Suppressor macrophage treated with lipopolysaccharide for 1 hour (primary cell): ENCODE measurements at places on chromosomes 2 and 18.

- DNase-seq: peak; percentile 60
Measured at GRCh38 chr2:196988639-196989038, 62.1 kb upstream of the PGAP1 start.

DNA sequence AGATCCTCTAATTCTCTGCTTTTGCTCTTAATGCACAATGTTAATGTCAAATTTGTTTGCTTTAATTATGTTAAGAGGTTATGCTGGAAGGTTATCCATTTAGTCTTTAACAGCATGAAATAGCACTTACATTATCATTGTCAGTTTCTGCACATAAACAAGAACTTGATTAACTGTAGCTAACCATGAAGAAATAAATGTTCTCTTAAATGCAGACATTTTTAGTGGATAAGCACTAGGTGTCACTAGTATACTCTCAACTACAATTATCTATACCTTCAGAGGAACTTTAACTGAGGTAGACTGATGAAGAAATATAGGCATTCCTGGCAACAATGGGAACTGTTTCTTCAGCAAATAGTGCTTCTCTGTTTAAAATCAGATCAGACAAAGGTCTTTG, 178.8 kb upstream of the CHST9 start:
- no peak for DNase-seq

GRCh38 chr2:234627308-234627707, 130.4 kb upstream of the ARL4C start:
- no peak for DNase-seq

- peak; percentile 43 for DNase-seq
Measured at GRCh38 chr18:10055125-10055750, 141.4 kb downstream of the VAPA start.

DNA sequence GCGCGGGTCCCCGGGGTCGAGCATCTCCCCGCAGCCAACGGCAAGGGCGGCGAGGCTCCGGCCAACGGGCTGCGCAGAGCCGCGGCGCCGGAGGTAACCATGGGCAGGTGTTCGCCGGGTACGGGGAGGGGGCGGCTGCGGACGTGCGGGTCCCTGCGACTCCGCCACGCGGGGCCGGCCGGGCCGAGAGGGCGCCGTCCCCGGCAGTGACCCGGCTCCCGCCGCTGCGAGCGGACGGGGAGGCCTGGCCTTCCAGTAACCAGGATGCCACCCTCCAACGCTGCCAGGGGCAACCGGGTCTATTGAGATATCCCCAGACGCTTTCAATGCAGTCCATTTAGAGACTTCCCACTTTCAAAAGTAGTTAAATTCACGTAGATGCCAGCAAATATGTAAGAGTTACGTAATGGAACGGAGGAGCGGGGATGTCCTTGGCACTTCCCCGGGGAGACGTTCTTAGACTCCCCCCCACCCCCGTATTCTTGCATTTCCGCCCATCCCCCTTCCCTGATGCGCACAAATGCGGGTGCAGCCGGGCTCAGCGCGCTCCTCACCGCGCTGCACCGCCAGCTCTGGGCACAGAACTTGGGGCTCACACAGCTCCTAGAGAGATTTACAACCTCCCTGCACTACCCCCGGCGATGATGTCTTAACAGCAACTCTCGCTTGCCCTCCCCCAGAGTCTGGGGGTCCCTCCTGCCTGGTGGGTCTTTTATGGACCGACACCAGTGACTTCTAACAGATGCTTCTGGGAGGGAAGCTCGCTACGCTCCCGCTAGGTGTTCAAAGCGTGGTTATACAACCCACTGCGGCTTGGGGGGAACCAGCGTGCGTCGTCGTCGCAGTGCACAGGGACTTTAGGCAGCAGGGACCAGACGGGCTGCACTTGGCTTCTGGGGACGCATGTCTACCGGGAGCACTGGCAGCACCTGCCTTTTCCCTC, 657 bp downstream of the SGPP2 start:
- DNase-seq: peak; percentile 92

GRCh38 chr18:70419526-70419925, 130.7 kb downstream of the SOCS6 start:
- DNase-seq: no peak

GRCh38 chr18:46334868-46335281, 230.7 kb downstream of the HAUS1 start:
- DNase-seq: no peak

DNA sequence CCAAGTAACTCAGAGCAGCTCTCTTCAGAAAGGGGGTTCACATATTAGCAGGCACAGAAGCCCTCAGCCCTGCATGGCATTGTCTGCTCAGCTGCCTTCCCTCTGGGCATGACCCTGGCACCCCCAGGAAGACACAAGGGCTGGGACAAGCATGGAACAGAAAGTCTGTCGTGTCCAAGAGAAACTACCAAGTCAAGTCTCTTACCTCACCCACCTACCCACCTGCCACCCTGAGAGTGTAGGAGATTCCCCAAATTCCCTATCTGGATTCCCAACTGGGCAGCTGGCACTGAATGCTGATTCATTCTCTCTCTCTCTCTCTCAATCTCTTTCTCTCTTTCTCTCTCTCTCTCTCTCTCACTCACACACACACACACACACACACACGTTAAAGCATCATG, 21.6 kb downstream of the SMAD7 start:
- DNase-seq: no peak

DNA sequence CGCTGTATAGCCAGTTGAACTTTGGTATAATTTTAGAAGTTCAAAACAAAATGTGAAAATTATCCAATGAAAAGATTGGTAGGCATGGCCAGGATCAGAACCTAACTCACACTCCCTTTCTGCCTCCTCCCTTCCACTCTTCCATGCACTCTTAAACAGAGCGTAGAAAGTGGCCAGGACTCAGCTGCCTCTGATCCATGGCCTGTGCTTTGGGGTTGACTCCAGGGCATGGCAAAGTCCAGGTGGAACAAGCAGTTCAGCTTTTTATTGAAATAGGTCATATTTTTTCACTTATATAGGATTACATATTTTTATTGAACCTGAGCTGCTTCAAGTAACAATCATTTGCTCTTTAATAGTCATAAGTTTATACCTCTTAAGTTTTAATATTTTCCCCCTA, 26.2 kb downstream of the INPP1 start:
- DNase-seq: no peak

DNA sequence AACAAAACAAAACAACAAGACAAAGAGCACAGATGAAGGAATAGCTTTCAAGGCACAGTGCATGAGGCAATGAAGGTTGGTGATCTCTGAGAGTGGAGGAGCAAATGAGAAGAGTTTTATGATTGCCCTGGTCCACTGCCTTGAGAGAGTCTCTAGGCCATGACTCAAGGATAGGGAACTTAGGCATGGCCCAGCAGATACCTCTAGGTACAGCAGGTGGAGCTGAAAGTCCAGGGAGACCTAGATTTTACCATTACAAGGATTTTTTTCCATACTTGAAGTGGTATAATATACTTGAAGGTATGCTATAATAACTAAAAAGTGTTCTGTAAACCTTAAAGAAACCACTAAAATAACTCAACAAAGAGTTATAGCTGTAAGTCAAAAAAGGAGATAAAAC, 239.5 kb upstream of the KLHL29 start:
- no peak for DNase-seq

DNA sequence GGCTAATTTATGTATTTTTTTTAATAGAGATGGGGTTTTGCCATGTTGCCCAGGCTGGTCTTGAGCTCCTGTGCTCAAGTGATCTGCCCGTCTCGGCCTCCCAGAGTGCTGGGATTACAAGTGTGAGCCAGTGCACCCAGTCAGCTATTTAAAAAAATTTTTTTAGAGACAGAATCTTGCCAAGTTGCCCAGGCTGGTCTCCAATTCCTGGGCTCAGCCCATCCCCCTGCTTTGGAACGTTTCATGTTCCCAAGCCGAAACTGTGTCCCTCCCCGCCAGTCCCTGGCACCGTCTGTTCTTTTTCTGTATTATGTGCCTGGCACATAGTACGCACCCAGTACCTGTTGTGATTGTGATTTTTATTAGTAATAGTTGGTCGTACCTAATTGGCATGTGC, 63.1 kb upstream of the MGAT5 start:
- no peak for DNase-seq

DNA sequence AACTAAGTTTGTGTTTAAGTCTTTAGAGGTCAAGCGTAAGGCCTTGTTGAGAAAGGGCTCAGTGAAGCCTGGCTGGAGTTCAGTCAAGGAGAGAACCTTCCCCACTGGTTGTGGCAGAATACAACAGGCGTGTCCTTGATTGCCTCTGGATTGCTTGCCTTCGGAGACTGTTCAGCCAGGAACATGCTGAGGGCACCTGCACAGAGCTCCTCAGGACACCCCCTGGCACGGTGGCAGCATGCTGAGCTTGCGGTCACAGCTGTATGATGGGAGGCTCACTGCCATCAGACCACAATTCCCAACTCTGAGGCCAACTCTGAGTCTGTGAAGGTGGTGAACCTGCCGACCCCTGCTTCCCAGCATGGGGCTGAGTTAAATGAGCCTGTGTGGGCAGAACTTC, 130.0 kb downstream of the LPIN1 start:
- no peak for DNase-seq

DNA sequence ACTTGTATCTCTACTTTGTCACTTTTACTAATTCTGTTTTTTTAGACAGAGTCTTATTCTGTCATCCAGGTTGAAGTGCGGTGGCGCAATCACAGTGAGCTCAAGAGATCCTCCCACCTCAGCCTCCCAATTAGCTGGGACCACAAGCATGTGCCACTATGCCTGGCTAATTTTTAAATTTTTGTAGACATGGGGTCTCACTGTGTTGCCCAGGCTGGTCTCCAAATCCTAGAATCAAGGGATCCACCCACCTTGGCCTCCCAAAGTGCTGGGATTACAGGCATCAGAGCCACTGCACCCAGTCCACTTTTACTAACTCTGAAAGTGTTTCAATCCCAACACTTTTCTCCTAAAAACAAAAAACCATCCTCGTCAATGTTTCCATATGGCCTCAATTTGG, 94.9 kb downstream of the MALT1 start:
- DNase-seq: no peak

DNA sequence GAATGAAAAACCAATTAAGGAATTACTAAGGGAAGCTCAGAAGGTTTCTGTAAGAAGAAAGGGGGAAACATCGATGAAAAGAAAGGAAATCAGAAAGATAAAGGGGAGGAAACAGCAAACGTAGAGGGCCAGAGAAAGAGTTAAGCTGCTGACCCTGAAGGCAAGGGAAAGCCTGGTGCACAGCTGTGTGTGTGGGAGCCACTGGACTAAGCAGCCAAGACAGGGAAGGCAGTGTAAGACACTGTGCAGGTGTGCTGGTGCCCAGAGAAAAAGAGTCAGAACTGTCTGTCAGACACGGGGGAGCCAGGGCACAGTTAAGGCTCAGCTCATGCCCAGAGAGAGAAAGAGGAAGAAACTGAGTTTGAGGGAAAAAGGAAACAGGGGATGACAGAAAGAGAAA, 104.0 kb downstream of the HIBCH start:
- DNase-seq: no peak

- no peak for DNase-seq
Measured at GRCh38 chr2:25514043-25514637, 159.2 kb downstream of the DTNB start.
